ENCODE measurements at places on chromosomes 3 and 15.

DNA sequence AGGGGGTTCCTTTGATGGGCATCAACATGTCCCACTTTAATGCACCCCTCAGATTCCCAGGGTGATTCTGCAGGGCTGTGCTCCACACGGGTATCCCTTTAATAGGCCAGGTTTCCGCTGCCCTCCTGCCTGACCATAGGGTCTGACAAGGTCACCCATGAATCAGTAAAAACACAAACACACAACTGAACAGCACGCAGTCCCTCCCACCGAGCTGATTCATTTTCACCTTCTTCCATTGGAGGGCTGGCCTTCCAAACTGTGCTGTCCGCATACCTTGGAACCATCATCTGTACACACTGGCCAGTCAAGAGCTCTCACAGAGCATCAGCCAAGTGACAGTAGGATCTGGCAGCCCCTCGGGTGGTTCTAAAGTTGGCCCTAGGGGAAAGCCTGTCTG lies 93.7 kb downstream of the FBLN2 start:
- no peak for DNase-seq

DNA sequence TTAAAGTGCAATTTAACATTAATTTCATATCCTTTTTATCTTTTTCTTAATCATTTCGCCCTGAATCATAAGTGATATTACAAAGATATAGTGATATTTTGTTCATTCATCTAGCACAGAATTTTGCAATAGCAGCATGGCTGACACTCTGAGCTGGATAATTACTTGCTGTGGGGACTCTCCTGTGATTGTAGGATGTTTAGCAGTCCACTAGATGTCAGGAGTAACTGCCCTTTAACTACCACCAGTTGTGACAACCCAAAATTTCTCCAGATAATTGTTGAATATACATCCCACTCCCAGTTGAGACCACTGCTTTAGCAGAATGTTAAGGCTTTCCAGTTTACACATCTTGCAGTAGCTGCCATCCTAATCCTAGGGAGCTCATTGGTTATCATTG lies 196.8 kb upstream of the MBNL1 start:
- DNase-seq: no peak

DNA sequence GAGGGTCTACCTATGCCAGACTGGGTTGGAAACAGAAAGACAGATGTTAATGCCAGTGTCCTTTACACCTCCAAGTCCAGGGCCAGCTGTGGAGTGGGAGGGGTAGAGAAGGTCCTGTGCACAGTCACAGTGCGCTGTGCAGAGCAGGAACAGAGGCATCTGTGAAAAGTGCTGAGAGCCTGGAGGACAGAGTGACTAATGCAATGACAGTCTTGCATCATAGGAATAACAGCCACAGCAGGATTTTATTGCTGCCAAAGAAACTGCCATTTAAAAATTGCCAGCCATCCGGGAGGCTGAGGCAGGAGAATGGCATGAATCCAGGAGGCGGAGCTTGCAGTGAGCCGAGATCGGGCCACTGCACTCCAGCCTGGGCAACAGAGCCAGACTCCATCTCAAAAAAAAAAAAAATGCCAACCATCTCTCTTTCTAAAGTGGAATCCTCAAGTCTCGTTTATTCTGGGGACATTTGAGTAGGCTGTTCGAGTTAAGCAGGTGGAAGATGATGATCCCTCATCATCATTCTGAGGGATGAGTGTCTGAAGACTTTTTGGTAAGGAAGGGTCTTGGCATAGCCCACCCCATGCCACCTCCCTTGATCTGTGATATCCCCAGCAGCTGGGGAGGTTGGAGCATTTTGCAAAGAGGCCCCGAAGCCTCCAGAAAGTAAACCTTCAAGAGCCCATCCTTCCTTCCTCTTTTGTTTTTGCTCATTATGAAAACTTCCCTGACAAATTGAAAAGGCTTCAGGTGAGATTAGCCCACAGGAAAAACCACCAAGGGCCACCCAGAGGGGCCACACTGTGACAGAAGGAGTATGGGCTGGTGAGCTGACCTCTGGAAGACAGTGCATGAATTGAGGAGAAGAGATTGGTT lies 7.7 kb downstream of the CCR2 start:
- DNase-seq: no peak

DNA sequence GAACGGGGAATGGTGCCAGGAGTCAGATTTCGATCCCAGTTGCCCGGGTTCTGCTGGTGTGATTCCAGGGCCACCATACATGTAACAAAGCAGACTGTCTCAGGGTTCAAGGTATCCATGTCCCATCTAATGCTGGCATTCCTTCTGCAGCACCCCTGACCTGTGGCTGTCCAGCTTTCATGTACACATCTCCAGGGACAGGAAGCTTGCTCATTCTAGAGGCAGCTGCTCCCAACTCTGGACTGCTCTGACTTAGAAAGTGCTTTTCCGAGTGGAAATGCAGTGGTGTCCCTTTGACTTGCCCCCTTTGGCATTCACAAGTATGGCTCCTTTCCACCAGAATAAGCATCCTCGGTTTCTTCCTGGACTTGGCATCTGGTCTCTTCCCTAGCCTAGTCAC lies 30.9 kb downstream of the PML start:
- no peak for DNase-seq

DNA sequence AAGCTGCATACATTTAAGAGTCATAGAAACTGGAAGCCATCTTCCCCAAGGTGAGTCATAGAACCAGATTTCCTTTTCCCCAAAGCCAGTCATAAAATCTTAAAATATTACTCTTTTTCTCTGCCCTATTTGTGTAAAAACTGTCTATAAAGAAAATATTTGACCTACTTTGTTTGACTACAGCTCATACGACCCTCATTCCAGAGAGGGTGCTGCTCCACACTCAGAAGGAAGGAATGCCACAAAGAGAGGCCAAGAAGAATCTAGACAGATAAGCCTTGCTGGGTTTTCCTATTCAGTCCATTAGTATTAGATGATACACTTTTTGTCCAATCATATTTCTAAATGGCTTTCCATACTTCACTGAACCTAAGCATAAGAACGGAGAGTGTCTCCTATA lies 671.6 kb upstream of the SGO1 start:
- DNase-seq: no peak

- DNase-seq: no peak
These were observed 6.3 kb downstream of the CCNB2 start for GRCh38 chr15:59111251-59111650.

GRCh38 chr15:52257734-52258062 lies 37.9 kb downstream of the MYO5C start:
- no peak for DNase-seq

Data from urinary bladder (tissue), 4 donors.